CD8-positive, alpha-beta T cell (primary cell): ENCODE measurements at places on chromosomes 16 and 17.

DNA sequence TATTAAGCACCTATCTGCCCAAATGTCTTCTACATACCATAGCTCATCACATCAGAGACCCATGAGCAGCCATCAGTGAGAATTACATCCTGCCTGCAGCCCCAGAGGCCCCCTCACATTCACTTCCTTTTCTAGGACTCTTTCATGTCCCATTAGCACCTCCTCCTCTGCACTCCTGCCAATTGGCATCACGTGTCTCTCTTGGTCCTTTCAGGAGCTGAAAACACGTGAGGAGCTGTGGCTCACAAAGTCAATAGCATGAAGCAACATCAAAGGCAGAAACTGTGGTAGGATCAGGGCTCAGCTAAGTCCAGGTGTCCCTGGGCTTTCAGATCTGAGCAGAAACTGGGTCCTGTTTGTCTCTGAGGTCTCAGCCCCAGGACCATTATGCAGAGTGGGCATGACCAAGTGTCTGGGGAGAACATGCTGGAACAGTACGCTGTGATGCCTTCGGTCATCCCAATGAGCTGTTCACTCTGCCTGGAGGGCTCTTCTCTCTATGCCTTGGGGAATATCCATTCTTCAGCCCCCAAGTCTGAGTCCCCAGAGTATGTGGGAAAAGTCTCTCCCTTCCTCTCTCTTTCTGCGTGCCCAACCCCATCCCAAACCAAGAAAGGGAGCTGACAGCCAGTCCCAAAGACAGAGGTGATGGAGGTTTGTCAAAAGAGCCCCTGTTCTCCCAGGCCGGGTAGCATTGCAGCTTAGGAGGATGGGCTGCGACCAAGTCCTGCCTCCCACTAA, 457.0 kb upstream of the CDH5 start:
- DNase-seq: no peak

- DNase-seq: no peak
Observed at GRCh38 chr17:59853168-59853918, 39.4 kb downstream of the TUBD1 start.

DNA sequence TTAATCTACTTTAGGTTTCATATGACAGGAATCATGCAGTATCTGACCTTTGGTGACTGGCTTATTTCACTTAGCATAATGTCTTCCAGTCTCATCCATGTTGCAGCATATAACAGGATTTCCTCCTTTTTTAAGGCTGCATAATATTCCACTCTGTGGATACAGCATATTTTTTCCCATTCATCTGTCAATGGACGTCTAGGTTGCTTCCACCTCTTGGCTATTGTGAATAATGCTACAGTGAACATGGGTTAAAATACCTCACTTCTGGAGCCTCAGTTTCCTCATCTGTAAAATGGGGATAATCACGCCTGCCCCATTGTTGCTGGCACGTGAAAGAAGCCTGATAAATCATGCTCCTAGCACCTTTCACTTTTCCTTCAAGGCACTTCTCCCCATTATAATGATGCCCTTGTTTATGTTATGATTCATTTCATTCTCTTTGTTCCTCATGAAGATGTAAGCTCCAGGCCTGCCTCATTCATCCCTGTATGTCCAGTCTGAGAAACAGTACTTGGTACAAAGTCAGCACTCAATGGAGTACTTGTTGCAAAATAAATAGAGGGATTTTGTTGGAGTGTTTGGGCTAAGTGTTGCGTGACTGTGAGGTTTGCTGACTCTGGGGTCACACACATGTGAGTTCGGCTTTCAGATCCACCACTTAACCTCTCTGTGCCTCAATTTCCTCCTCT, 59.6 kb downstream of the ABAT start:
- no peak for DNase-seq

DNA sequence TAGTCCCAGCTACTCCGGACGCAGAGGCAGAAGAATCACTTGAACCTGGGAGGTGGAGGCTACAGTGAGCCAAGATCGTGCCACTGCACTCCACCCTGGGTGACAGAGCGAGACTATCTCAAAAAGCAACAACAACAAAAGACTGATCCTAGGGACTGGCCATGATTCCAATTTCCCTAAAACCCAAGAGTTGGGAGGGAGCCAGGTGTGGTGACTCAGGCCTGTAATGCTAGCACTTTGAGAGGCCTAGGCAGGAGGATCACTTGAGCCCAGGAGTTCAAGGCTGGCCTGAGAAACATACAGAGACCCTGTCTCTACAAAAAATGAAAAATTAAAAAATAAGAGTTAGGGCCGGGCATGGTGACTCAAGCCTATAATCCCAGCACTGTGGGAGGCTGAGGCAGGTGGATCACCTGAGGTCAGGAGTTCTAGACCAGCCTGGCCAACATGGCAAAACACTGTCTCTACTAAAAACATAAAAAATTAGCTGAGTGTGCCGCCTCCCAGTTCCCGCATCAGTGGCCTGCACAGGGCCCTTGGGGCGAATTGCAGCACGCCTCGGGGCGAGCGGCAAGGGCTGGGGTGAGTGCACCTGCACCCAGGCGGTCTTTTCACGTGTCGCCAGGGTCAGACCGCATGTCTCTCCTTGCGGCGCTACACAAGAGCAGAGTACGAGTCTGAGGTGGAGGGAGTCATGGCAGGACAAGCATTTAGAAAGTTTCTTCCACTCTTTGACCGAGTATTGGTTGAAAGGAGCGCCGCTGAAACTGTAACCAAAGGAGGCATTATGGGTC, 40.8 kb downstream of the CDH3 start:
- no peak for DNase-seq
